Cerebellum (tissue), 4 donors: ENCODE measurements at places on chromosomes 16 and 17. TPM values are rescaled to one million over a fixed set of nuclear protein-coding genes. Genes with fewer than 3 reads are reported as not detected.

GRCh38 chr17:76368545-76368944, 14.8 kb upstream of the PRPSAP1 start:
- DNase-seq = no peak

ZNF385C gene
- 7.4 TPM for total RNA-seq

WBP2 gene
- total RNA-seq = 26.0 TPM

DNA sequence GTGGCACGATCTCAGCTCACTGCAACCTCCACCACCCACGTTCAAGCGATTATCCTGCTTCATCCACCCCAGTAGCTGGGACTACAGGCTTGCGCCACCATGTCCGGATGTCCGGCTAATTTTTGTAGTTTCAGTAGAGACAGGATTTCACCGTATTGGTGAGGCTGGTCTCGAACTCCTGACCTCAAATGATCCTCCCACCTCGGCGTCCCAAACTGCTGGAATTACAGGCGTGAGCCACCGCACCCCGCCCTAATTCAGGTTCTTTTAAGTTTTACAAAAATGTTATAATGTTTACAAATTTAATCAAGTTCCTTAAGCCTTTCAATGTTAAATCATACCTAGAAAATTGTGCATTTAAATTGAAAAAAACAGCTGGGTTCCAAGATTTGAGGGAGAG, 13.3 kb upstream of the GJD3 start:
- DNase-seq = no peak

TEKT5 gene
- not detected for total RNA-seq

SPOP gene
- 80.2 TPM for total RNA-seq

EARS2 gene
- total RNA-seq = 38.9 TPM

DNA sequence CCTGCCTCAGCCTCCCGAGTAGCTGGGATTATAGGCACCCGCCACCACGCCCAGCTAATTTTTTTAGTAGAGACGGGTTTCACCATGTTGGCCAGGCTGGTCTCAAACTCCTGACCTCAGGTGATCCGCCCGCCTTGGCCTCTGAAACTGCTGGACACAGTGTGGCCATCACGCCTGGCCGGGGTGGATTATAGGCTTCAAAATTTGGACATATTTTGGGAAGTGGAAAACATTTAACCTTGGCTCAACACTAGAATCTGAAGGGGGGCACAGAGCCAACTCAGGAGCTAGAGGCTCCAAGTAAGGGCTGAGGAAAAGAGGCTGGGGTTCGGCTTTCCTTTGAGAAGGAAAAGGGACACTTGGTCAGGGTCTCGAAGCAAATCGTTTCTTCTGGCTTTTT, 2.2 kb upstream of the CDK5R1 start:
- DNase-seq = no peak

PRR35 gene
- 2.7 TPM for total RNA-seq

ZNF319 gene
- 6.0 TPM for total RNA-seq

IQCK gene
- 18.8 TPM for total RNA-seq

GRCh38 chr17:18866866-18867813, 9.2 kb downstream of the PRPSAP2 start:
- no peak for DNase-seq

HOXB6 gene
- total RNA-seq = not detected

DNA sequence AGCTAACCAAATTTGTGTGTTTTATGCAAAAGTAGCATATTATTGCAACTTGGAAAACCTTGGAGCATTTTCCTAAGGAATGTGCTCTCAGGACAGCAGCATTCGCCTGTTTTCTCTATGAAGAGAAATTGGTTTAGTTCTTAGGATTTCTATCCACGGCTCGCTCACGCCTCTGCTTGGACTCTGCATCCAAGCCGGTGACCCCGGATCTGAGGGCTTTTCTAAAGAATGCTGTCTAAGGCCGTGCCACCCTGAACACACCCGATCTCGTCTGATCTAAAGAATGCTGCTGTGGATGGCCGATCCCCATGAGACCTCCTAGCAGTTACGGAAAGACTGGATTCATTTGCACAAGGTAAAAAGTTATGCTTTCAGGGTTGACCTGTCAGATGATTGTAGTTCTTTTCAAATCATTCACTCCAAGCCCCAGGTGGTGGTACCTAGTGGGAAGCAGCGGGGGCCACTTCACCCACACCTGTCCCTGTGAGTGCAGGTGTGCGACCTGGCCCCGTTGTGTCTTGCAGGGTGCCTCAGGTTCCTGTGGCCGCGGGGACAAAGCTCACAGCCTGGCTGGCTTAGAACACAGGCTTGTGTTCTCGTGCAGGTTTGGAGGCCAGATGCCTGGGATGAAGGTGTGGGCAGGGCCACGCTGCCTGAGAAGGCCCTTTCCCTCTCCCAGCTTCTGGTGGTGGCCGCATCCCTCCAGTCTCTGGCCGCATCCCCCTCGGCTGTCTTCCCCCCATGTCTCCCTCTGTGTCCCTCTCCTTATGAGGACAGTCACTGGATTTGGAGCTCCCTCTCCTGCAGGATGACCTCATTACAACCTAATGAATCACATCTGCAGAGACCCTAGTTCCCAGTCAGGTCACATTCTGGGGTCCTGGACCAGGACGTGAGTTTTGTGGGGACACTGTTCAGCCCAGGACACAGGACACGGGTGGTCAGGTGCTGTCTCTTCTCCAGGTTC, 71.1 kb downstream of the BANP start:
- DNase-seq = no peak

SLC13A2 gene
- total RNA-seq = not detected
